CD4-positive, alpha-beta T cell treated with Interleukin-6 for 4 hours (primary cell): ENCODE measurements at places on chromosomes 6 and 20.

- no peak for DNase-seq
These were observed 295.5 kb upstream of the PRDM1 start for GRCh38 chr6:105790635-105791034.

DNA sequence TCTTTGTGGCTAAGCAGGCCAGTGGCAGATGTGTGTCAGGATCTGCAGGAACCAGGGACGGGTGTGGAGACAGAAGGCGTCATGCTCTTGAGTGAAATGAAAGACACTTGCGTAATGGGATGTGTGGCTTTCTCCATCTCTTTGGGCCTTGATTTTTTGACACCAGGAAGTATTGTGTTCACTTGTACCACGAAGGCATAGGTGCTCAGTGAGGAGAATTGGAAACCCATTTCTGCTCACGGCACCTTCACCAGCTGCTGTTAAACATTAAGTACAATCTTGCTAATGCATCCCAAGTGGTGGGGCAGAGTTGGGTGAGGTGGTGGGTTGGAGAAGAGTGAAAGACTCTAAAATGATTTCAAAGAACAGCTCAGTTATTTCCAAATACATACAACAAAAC lies 30.0 kb downstream of the GJA10 start:
- no peak for DNase-seq

- no peak for DNase-seq
These were observed 162.4 kb upstream of the CDYL start for GRCh38 chr6:4613795-4614194.

- DNase-seq: no peak
These were observed 75.3 kb downstream of the SSR1 start for GRCh38 chr6:7237653-7238188.

DNA sequence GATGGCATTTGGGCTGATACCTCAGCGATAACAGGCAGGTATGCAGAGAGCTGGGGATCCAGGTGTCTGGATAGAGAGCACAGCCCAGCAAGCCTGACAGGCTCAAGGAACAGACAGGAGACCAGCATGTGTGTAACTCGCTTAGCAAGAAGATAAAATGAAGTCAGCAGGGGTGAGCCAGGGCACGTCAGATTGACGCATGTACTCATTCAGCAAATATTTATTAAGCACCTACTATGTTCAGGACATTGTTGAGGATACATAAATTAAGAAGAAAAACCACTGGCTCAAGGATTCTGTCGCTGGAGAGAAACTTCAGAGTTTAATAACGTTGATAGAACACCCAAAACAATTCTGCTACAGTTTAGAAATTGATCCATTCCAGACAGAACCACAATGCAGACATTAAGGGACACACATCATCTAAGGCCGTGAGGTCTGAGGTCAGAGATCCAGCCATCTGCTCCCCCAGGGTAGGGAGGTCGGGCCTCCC lies 1.0 kb upstream of the DUSP22 start:
- DNase-seq: no peak
